DMS153 (cell line): ENCODE measurements at places on chromosomes 3 and 15.

DNA sequence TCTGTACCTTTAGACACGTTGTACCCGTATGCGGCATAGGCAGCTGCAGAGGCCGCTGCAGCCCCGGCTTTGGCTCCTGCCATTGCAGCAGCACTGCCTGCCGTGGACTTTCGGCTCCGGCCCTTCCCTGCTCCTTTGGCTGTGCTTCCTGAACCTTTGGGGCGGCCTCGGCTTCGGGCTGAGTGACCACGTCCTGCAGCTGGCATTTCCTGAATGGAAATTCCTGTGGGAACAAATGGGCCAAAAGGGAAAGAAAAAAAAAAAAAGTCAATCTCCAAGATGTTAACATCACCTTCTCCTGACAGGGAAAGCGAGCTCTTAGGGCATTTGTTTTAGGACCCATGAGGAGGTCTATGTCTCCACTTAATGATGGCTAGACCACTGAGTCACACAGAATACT is 29.6 kb downstream of the CHAC1 start:
- no peak for DNase-seq

- no peak for DNase-seq
Measured at GRCh38 chr3:124600765-124601164, 129.5 kb upstream of the UMPS start.

- DNase-seq: no peak
Measured at GRCh38 chr3:188819939-188820338, 351.8 kb upstream of the TPRG1 start.

DNA sequence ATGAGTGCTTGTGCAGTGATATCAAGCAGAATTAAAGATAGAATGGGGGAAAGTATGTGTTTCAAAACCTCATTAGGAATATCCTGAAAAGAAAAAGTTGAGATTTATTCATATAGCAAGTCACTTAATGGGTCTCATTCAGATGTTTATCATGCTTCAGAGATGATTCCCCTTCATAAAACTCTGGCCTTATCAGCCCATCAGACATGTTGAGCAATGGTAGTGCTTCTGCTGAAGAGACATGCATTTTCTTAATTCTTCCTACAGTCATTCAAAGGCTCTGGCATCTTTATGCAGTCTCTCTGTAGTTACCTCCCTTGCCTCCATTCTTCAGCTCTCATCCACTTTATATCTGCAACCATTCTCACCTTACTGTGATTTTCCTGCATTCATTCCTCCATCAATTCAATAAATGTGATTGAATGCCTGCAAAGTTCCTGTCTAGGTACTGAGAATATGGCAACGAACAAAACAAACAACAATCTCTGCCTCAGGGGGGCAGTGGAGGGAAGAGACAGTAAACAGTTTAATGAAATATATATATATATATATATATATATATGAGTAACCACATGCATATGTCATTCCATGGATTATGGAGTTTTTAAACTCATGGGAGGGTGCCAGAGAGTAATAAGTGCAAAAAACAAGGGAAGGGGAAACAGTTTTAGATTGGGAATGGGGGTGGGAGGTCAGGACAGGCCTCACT is 138.5 kb downstream of the NECTIN3 start:
- no peak for DNase-seq

DNA sequence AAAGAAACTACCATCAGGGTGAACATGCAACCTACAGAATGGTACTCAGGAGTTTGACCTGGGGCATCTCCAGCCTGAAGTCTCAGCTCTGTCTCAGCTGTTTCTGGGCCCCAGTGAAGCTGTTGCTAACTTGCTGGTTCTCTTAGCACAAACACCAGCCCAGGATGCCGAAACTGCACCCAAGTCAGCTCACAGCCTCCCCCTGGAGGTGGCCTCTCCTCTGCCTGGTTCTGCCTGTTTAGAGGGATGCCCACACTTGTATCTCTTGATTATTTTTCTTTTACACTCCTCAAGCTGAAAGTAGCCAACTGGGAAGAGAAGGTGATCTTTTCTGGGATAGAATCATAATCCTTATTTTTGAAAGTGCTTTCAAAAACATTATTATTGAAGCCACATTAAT is 289.0 kb upstream of the RASGRP1 start:
- no peak for DNase-seq

DNA sequence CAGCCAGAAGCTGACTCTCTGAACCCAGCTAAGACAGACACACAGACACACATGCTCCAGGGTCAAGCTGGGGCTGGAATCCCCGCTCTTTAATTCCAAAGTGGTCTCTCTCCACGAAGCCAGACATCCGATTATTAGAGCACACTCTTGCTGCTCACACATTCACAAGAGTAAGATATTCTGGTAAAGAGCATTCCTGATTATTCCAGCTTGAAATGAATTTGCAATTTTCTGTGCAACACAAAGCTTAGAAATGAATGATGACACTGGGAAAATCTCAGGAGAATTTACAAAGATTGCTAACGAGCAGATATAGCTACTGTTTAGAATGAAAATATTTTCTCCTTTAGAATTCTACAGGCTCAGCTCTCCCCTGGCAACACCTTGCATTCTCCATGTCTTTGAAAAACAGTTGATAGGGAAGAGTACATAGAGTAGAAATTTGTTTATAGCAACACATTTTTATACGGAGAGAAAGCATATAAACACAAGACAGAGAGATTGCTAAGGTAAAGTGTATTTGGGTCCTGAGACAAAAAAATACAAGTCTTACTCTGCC is 80.6 kb upstream of the EIF1B start:
- DNase-seq: no peak

- no peak for DNase-seq
Measured at GRCh38 chr15:36484038-36484778, 95.2 kb upstream of the CDIN1 start.

GRCh38 chr15:48333540-48333939 is 2.3 kb downstream of the DUT start:
- no peak for DNase-seq

- DNase-seq: no peak
Measured at GRCh38 chr3:10546181-10546624, 40.8 kb upstream of the ATP2B2 start.

DNA sequence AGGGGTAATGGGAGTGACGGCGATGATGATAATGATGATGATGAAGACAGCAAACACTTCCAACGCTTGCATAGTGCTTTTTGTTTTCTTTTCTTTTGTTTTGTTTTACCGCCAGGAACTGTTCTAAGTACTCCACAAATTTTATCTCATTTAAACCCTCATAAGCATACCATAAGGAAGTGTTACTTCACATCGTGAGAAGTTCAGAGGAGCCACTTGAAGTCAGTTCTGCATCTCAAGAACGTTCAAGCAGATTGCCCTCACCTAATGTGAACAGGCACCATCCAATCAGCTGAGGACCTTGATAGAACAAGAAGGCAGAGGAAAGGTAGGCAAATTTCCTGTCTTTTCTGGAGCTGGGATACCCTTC is 104.1 kb downstream of the LSM3 start:
- DNase-seq: no peak

DNA sequence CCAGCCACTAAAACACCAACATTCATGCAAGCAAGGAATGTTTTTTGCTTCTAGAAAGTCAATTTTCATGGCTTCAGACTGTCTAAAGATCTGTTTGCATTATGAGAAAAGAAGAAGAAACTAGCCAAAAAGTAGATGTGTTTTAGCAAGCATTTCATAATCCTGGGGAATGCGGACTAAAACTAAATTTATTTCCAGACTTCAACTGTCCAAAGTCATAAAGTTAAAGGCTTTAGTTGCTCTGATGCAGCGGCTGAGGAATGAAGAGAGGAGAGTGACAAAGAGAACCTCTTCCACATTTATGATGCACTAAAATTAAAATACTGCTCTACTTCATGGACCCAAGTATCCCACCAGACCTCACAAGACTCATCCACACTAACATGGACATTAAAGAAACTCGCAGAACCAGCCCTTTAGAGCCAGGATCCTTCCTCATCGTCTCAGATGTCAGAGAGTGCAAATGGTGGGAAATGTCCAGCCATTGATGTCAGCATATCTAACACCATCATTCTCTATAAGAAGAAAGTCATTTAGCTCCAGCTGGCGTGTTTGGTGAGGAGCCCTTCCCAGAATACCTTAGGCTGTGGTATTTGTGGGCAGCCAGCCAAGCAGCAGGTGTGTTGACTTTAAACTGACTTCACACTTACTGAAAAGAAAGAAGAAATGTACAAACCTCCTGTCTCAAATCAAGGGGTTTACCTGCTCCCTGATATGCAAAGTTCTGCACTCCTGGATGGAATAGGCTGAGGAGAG is 17.4 kb downstream of the FYCO1 start:
- DNase-seq: no peak

DNA sequence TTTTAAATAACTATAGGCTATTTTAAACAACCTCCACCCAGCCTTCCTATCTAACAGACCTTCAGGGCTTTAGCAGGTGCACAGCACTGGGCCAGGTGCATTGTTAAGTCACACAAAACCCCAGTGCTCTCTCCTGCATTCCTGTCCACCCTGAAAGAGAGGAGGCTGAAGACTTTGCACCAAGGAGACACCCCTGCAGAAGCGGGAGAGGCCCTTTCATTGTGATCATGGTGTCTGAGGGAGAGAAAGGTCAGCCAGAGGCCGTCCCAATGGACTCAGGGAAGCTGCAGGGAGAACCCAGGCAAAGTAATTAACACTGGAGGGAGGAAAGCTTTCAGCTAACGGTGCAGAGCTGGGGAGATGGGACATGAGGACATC is 5.2 kb downstream of the LRIG1 start:
- no peak for DNase-seq

- DNase-seq: no peak
Measured at GRCh38 chr15:73564255-73564654, 68.9 kb downstream of the NPTN start.
